NCI-H146 (cell line): ENCODE measurements at places on chromosomes 5 and 9.

DNA sequence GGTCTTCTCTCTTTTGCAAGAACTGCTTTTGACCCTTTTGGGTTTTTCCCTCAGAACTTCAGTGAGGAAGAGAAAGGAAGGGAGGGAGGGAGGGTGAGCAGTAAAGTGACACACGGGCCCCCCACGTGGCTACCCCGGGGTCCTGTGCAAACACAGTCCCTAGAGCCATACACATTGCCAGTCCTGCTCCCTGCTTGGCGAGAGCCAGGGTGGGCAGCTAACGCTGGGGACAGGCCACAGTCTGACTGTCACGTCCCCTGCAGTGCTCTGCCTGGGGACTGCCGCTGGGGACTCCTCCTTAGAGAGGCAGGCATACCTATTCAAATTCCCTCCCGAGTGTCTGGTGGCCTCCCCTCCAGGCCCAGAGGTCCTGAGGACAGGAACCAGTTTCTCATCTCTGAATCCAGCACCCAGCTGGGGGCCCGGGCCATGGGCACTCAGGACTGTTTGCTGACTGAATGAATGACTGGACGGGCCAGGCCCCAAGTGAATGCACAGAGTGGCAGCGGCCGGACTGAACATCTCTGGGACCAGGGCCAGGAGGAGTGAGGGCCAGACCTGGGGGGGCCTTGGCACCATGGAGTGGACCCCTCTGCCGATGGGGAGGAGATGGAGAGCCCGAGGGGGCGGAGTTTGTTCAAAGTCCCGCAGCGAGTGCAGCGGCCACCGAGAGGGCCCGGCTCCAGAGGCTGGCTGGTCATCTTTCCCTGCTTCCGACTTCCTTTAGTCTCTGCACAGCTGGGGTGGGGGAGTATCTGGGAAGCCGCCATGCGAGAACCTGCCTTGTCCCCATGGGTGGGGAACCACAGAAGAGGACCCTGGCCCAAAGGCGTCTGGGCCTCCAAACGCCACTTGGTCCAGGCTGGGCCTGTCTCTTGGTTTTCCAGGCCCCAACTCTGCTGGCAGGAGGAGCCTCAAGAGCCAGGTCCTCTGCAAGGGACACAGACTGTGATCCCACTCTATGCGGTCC, 5.8 kb downstream of the CCDC187 start:
- peak; percentile 37 for DNase-seq

- DNase-seq, result no peak
These were observed 23.9 kb downstream of the PIK3R1 start for GRCh38 chr5:68239487-68239886.

DNA sequence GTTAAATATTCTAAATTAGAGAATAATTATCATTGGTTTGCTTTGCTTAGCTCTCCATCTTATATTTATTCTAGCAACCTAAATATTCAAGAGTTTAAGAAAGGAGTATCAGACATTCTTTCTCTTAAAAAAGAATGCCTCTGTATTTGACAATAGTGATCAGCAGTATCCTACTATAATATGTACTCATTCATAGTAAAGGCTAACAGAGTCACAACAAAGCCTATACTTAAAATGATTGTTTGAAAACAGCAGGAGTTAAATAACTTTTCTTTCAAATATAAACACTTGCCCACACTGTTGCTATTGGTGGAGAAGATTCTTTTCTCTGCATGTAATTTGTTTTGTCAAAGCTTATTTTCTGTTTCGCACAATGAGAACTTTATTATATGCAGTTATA, 178.4 kb downstream of the PTPRD start:
- DNase-seq, result no peak

DNA sequence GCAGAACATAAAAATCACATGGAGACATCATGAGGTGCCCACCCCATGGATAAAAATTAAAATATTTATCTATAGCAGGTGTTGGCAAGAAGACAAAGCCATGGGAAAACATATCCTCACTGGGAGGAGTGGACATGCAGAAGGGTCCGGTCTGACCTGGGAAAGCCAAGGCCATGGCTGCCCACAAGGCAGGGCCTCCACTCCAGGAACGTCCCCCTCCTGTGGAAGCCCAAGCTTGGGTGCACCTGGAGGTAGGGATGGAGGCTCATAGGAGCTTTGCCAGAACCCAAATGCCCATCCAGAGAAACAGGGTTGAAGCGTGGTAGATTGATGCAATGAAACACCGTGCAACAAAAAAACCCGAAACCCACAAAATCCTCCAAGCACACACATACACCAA, 81.4 kb upstream of the COL5A1 start:
- no peak for DNase-seq

- DNase-seq, result no peak
These were observed 799.9 kb upstream of the TYRP1 start for GRCh38 chr9:11893331-11893730.

DNA sequence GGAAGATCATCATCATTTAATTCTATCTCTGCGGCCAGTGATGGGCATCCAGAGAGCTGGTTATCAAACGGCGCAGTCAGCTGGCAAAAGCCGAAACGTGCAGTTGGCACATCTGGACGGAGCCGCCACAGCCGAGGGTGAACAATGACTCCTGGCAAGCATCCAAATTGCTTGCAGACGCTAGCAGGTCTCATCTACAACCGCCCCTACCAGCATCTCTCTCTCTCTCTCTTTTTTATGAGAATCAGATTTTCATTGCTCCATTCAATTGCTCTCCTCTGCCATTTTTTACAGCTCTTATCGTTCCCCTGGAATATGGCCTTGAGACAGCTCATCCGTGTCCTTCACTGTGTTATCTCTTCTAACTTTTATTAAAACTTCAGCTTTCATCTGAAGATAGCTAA, 165.2 kb downstream of the MAPKAP1 start:
- peak; percentile 63 for DNase-seq

DNA sequence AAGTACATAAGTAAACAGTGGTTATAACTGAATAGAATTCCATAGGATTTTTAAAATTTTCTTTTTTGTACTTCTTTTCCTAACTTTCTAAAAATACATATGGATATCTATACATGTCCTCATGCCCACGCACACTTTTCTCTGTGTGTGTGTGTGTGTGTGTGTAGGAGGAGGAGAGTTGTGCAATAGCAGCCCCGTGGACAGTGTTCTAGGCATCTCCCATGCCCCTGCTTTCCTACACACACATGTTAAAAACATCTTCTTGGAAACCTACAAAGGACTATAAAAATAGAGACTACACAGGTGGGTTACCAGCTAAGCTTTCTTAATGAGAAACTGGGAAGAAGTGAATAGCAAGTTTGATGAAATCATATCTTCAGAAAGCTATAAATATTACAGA, 19.8 kb upstream of the HEXB start:
- DNase-seq, result no peak

GRCh38 chr5:135072387-135073281, 38.6 kb upstream of the PITX1 start:
- DNase-seq, result peak; percentile 90

GRCh38 chr5:31889001-31889561, 250.2 kb downstream of the PDZD2 start:
- no peak for DNase-seq

GRCh38 chr9:27561685-27562084, 11.6 kb downstream of the C9orf72 start:
- no peak for DNase-seq

- DNase-seq, result no peak
These were observed 322.1 kb downstream of the DEPDC1B start for GRCh38 chr5:60377826-60378225.

GRCh38 chr5:1901061-1901460, 18.3 kb upstream of the IRX4 start:
- DNase-seq, result no peak

DNA sequence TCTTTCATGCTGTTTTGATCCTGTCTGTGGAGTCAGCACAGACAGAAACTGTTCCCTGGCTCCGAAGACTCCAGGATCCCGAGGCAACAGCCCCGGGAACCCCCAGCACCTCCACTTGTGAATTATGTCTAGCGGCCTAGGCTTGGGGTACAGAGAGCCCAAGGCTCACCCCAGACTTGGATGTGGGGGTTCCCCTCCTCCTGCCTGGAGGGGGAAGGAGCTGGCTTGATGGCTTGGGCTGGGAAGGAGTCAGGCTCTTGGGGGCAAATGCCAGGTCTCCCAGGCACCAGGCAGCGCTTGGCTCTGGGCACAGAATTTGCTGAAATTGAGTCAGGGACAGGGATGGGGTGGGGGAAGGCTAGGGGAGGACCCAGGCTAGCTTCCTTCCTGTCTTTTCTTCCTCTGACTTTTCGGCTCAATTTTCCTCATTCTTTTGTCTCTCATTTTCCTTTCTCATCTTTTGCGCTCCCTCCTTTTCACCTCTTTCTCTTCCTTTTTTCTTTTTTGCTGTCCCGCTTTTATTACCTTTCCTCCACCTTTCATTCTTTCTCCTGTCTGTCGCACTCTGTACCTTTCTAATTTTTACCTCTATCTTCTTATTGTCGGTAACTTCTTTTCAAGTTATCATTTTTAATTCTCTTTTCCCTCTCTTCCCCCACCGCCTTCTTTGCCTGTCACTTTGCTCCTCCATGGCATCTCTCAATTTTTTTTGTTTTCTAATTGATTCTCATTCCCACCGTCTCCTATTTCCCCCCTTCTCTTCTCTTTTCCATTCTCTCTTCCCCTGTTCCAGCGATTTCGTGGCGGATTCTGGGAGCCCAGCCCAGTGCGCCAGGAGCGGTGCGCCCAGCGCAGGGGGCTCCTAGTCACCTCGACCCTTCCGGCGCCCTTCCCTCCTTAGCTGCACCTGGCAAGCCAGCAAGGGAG, 10.5 kb downstream of the MSX2 start:
- no peak for DNase-seq

- DNase-seq, result no peak
These were observed 214.2 kb downstream of the FANCC start for GRCh38 chr9:95103281-95103771.

DNA sequence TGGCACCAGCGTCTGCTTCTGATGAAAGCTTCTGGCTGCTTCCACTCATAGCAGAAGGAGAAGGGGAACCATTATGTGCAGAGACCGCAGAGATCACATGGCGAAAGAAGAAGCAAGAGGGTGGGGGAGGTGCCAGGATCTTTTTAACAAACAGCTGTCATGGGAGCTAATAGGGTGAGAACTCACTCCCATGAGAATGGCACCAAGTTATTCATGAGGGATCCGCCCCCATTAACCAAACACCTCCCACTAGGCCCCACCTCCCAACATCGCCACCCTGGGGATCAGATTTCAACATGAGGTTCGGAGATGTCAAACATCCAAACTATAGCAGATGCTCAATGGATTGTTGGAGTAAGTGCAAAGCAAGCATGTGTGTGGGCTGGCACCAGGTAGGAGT, 125.8 kb upstream of the SLIT3 start:
- DNase-seq, result no peak

DNA sequence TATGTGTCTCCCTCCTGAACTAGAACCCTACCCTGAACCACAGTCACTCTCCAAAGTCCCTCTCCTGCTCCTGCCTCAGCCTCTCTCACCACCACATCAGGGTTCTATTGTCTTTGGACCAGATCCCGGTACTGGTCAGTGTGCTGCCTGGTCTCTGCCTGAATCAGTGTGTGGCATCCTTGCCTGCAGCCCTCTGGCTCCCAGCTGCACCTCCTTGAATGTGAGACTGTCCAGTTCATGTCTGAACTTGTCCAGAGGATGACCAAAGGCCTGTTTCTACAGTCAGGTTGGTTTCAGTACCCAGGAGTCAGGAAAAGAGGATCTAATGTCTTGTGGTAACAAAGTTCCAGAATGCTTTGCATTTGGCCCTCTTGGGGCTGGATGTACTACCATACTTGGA, 76.8 kb upstream of the RANBP3L start:
- DNase-seq, result no peak

- DNase-seq, result no peak
These were observed 101.1 kb downstream of the TMEM174 start for GRCh38 chr5:73274121-73274520.

- no peak for DNase-seq
These were observed 67.3 kb downstream of the KLHL3 start for GRCh38 chr5:137668637-137669036.

- DNase-seq, result no peak
These were observed 8.2 kb downstream of the SV2C start for GRCh38 chr5:76091351-76091750.

GRCh38 chr5:22852807-22853660, at the start of gene CDH12:
Gene CDH12, minus strand, starts transcription at chr5:22853344.
- peak; percentile 60 for DNase-seq

GRCh38 chr5:158856794-158857193, 242.9 kb downstream of the EBF1 start:
- no peak for DNase-seq

- no peak for DNase-seq
These were observed 15.4 kb downstream of the CEMIP2 start for GRCh38 chr9:71752928-71753327.

DNA sequence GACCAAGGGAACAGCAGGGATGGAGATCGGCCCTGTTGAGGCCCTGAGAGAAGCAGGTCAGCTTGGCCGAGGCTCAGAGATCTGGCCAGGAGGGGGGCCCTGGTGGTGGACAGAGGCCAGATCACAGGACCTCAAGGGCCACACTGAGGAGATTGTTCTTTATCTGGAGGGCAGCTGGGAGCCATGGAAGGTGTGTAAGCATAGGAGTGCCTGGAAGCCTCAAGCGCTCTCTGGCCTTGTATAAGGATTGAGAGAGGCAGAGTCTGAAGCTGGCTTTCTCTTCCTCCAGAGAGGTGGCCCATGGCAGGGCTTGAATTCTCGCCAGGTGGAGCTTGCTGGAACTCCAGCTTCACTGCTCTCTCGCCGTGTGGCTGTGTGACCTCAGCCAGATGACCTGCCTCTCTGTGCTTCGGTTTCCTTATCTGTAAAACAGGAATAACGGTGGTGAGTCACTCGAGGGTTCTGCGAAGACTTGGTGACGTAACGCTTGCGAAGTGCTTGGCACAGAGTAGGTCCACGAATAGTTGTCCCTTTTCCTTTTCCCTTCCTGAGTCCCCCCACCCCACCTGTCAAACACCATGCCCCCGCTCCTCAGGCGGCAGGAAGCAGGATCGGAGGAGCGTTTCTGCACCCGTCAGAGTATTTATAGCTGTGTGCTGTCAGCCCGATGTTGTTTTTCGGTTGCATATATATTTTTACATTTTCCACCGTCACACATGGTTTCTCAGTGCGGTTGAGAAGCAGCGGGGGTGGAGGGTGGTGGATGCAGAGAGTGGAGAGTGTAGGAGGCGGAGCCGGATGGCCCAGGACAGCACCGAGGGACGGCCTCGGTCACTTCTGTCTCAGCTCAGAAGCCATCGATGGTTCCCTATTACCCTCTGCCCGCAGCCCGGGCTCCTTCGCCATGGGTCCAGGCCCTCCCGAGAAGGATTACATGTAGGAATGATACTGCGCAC, 17.0 kb upstream of the CRB2 start:
- no peak for DNase-seq

GRCh38 chr9:96158147-96158546, 143.8 kb downstream of the HSD17B3 start:
- no peak for DNase-seq

DNA sequence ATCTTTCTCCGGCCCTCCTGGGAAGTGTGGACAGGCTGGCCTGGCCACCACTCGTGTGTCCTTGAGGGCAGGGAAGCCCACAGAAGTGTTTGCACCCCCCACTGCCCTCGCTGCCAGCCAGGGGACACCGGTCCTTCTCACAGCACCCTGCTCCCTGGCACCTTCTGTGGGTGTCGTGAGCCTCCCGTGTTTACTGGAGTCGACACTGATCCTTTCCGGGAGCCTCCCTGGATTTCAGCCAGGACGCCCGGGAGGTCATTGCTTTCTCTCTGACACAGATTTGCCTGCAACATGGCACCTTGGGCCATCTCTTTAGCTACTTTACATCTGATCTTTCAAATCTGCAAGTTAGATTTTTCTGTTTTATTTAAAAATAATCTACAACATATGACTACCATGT, 120.4 kb upstream of the CACNA1B start:
- no peak for DNase-seq
